Spinal cord (tissue), 10 donors: ENCODE measurements at places on chromosomes 7 and 10. TPM values are rescaled to one million over a fixed set of nuclear protein-coding genes. Genes with fewer than 3 reads are reported as not detected.
A peak's percentile ranks its signal among the peaks of the same experiment; 100 is the strongest.

GRCh38 chr7:99037327-99037940, 106.5 kb downstream of the SMURF1 start:
- no peak for DNase-seq
- peaks cover 92% of the 10 kb centered on the region for H3K36me3 ChIP-seq
- no peak overlapping the region for H3K27ac ChIP-seq
- peaks cover 29% of the 10 kb centered on the region for H3K4me1 ChIP-seq

GPR15LG gene
- not detected for total RNA-seq

C10orf67 gene
- total RNA-seq: 0.69 TPM

DNA sequence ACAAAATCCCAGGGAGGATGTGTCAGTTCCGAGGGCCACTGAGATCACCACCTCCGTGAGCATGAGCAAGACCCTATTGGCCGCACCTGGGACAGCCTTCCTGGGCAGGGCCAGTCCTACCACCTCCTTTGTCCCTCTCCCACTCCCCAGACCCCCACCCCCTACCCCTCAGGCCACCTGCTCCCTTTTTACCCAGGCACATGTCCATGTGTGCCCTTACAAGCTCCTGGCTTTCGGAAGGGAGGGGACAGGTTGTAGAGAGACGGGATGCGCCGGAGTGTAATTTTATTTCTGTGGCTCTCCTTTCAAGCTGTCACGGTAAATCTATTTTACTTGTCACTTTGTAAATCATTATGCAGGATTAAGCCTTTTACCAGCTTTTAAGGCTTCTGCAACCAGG, 20.9 kb downstream of the ZMIZ1 start:
- H3K4me3 ChIP-seq: no peak overlapping the region
- H3K4me1 ChIP-seq: peaks cover 76% of the 10 kb centered on the region
- H3K27ac ChIP-seq: no peak overlapping the region
- DNase-seq: peak; percentile 44

- no peaks in the 10 kb centered on the region for H3K4me1 ChIP-seq
- no peak overlapping the region for H3K4me3 ChIP-seq
- DNase-seq: no peak
- no peaks in the 10 kb centered on the region for H3K27me3 ChIP-seq
Observed at GRCh38 chr7:39045231-39045630, 67.5 kb downstream of the POU6F2 start.

- no peaks in the 10 kb centered on the region for H3K4me1 ChIP-seq
- H3K27me3 ChIP-seq: no peaks in the 10 kb centered on the region
- no peak overlapping the region for H3K4me3 ChIP-seq
- no peak overlapping the region for H3K27ac ChIP-seq
- no peaks in the 10 kb centered on the region for H3K36me3 ChIP-seq
Observed at GRCh38 chr10:28652703-28653102, 24.6 kb upstream of the BAMBI start.

KLLN gene
- total RNA-seq: 0.69 TPM

DNA sequence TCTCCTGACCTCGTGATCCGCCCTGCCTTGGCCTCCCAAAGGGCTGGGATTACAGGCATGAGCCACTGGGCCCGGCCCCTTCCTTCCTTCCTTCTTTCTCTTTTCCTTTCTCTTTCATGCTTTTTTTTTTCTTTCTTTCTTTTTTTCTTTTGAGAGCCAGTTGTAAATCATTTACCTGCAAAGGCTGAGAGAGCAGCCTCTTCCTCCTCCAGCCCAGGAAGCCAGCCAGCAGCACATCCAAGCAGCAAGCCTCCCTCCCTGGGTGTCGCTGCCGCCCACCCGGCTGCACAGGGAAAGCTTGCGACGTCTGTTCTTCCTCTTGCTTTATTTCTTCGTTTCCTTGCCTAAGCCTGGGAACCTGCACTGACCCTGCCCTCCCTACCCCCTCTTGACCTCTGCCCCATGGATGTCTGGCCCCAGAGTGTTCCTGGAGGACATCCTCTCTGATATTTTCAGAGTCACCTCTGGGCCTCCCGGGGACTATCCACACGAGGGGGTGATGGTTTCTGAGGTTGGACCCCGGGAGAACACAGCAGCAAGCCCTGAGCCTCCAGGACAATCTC, 62.8 kb upstream of the MYL10 start:
- H3K27me3 ChIP-seq: no peaks in the 10 kb centered on the region
- H3K27ac ChIP-seq: no peak overlapping the region

CLCN1 gene
- total RNA-seq: 0.28 TPM

MKX gene
- 2.9 TPM for total RNA-seq

GRCh38 chr7:15750727-15751126, 64.2 kb upstream of the MEOX2 start:
- H3K36me3 ChIP-seq: no peaks in the 10 kb centered on the region
- no peak for DNase-seq
- no peaks in the 10 kb centered on the region for H3K4me1 ChIP-seq
- no peaks in the 10 kb centered on the region for H3K27me3 ChIP-seq
- H3K4me3 ChIP-seq: no peak overlapping the region

- H3K4me1 ChIP-seq: no peaks in the 10 kb centered on the region
- no peak for DNase-seq
- H3K4me3 ChIP-seq: no peak overlapping the region
- H3K27ac ChIP-seq: no peak overlapping the region
Observed at GRCh38 chr7:91181949-91182348, 82.3 kb upstream of the FZD1 start.

GRCh38 chr7:36659172-36659516, 65.2 kb downstream of the AOAH start:
- no peak overlapping the region for H3K4me3 ChIP-seq
- peaks cover 3% of the 10 kb centered on the region for H3K4me1 ChIP-seq
- H3K27me3 ChIP-seq: no peaks in the 10 kb centered on the region
- no peaks in the 10 kb centered on the region for H3K36me3 ChIP-seq
- no peak overlapping the region for H3K27ac ChIP-seq

SLC39A12 gene
- 9.9 TPM for total RNA-seq

DNA sequence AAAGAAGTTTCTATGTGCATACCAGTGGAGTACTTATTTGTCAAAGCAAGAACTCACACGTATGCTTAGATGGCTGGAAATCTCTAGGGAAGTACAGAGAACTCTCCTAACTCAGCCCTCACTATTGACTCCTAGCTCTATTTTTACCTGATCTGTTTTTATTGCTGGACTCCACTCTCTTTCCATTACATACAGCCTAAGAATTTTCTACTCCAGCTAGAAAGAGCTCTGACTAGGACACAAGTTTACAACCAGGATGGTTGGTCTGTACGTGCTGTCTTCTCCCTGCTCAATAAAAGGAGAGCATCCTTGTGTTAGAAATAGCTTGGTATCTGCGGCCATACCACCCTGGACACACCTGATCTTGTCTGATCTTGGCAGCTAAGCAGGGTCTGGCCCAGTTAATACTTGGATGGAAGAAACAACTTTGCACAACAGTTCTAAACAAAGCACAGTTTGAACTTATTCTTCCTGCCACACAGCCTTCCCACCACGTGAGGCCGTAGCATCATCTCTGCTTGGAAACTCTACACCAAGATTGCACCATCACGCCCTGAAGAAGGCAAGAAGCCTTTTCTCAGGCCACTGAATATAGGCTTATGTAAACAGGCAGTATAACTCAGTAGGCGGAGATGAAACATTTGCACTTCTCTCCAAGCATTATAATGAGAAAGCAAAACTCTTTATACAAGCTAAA, 50.7 kb downstream of the KCNMA1 start:
- no peak for DNase-seq
- H3K27me3 ChIP-seq: no peaks in the 10 kb centered on the region
- H3K36me3 ChIP-seq: peaks cover 2% of the 10 kb centered on the region

GRCh38 chr7:78967046-78967445, 486.4 kb downstream of the MAGI2 start:
- no peaks in the 10 kb centered on the region for H3K36me3 ChIP-seq
- no peak overlapping the region for H3K27ac ChIP-seq
- no peak for DNase-seq
- no peaks in the 10 kb centered on the region for H3K4me1 ChIP-seq
- no peak overlapping the region for H3K4me3 ChIP-seq
- H3K27me3 ChIP-seq: no peaks in the 10 kb centered on the region

DNA sequence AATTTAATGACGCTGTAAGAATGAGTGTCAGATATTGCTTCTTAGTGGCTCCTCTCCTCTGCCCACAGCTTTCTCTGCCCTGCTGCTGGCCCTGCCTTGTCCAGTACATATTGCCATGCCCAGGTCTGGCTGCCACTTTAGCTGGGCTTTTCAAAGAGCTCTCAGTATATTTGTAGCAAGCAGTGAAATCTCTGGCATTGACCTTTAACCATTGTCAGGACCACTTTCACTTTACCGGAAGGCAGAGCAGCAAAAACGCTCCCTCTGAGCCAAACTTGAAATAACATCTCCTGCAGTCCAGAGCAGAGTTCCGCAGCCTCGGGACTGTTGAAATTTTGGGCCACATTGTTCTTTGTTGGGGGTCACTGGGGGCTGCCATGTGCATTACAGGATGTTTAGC, 13.8 kb downstream of the PDSS1 start:
- H3K4me1 ChIP-seq: no peaks in the 10 kb centered on the region
- DNase-seq: no peak
- peaks cover 39% of the 10 kb centered on the region for H3K36me3 ChIP-seq
- H3K4me3 ChIP-seq: no peak overlapping the region
- H3K27me3 ChIP-seq: no peaks in the 10 kb centered on the region

CAMK1D gene
- total RNA-seq: 25.2 TPM

GRCh38 chr10:122263971-122264370, 7.1 kb upstream of the BTBD16 start:
- peaks cover 27% of the 10 kb centered on the region for H3K36me3 ChIP-seq
- no peaks in the 10 kb centered on the region for H3K27me3 ChIP-seq
- H3K4me1 ChIP-seq: no peaks in the 10 kb centered on the region

DNA sequence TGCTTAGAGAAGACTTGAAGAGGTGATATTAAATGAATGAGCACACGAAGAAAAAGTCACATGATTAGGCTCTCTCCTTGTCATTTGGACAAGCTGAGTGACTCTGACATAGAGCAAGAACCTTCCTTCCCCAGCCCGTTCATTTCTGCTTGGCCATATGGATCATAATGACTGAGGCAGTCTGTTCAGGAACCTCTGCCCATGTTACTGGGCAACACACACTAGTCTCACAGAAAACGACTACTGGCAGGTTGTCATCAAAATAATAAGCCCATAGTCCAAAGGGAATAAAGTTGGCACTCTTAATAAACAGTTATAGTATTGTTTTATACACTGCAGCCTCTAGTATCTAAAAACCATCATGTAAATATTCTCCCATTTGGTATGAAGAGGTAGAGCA, 635.0 kb downstream of the REEP3 start:
- no peak overlapping the region for H3K27ac ChIP-seq
- DNase-seq: peak; percentile 67
- no peaks in the 10 kb centered on the region for H3K27me3 ChIP-seq
- no peaks in the 10 kb centered on the region for H3K36me3 ChIP-seq
- H3K4me1 ChIP-seq: no peaks in the 10 kb centered on the region

DNA sequence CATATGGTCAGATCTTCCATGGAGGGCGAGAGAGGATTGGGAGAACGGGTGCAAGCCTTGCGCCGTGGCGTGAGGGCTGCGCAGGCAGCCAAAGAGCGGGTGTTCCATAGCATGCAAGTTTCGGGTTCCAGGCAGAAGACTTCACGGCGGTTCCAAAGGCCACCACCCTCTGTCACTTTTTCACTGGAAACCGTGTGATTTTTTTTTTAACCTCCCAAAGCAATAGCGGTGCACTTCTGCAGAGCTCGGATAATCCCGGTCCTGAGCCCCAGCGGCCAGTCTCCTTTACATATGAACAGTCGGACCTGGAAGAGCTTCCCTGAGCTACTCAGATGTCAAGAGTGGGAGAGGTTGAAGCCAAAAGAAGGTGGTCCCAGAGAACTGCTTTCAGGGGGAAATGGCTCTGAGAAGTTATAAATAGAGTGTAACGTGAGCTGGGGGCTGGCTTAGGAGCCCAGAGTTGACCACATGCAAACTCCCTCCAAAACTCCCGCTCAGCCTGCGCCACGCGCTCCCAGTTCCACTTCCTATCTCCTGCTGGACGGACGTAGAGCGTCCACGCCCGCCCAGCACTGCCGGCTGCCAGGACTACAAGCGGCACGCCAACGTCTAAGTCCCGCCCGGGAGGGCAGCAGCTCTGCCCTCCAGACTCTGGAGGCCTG, at the start of gene MEOX2:
Gene MEOX2, minus strand, starts transcription at position 389 of the 662 bp plus-strand sequence. Its CDS starts 281 bp downstream, at position 108.
- peaks cover 65% of the 10 kb centered on the region for H3K27me3 ChIP-seq
- H3K4me3 ChIP-seq: peak within 1 kb of the TSS; percentile 56
- peak within 1 kb of the TSS; percentile 45 for H3K27ac ChIP-seq
- no peaks in the 10 kb centered on the region for H3K36me3 ChIP-seq

DNA sequence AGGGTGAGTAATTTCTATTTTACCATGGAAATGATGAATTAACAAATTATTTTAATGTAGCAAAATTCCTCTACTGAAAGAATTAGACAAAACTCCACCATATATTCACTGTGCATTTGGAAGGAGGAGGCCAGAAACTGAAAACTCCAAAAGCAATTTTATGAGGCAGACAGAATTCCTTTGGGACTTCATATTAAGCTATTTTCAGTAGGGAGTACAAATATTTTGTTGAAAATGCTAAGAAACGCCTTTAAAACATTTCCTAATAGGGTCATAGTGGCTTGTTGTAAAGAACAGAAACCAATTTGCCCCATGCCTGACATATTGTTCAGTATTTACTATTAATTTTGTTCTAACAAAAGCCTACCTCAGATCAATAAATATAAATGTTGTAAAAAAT, 117.8 kb downstream of the TES start:
- H3K27me3 ChIP-seq: no peaks in the 10 kb centered on the region
- no peak for DNase-seq
- no peak overlapping the region for H3K4me3 ChIP-seq
- H3K36me3 ChIP-seq: no peaks in the 10 kb centered on the region

SFTPA1 gene
- total RNA-seq: not detected

- DNase-seq: no peak
- no peaks in the 10 kb centered on the region for H3K36me3 ChIP-seq
- peak overlapping the region; percentile 44 for H3K27ac ChIP-seq
- H3K4me1 ChIP-seq: peaks cover 35% of the 10 kb centered on the region
Observed at GRCh38 chr7:139680676-139681462, 96.9 kb downstream of the HIPK2 start.

FBXL13 gene
- 8.9 TPM for total RNA-seq

DNA sequence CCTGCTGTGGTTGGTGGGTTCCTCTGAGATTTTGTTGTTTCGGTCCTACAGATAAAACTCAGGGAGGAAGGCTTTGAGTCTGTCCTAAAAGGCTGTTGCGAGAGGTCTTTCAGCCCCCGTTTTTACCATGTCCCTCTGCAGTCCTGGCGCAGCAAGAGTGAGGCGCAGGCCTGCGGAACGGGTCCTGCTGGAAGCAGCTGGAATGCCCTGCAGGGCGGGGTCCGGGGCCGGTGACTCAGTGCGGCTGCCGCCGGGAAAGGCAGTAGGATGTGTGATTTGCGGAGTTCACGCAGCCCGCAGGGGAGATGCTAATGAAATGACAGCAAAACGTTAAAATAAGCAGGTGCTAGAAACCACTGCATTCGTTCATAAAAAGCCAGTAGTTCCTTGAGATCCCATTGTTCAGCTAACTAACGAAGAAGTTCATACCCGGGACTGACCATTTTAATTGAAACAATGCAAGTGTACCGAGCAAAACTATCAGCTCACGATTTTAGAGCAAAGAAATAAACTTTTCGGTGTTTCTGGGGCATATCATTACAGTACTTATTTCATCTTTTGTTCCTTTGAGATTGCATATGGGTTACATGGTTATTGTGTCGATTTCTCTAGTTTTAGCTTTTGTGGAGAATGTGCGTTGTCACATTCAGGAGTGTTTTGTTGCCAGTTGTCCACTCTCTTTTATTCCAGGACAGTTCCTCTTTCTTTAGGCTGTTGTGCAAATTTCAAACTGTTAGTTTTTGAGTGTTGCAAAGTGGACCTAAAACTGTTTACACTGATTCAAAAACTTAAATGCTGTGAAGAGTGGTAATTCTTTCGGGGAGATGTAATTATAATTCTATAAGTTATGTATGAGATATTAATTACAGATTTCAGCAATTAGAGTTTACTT, 783 bp downstream of the ANLN start:
- H3K4me1 ChIP-seq: peaks cover 4% of the 10 kb centered on the region
- no peaks in the 10 kb centered on the region for H3K36me3 ChIP-seq
- H3K4me3 ChIP-seq: peak overlapping the region; percentile 84
- DNase-seq: peak; percentile 54
- H3K27me3 ChIP-seq: no peaks in the 10 kb centered on the region
- peak overlapping the region; percentile 86 for H3K27ac ChIP-seq
